NCI-H1092 treated with DMSO at 0.1 percent for 48 hours (cell line): ENCODE measurements at places on chromosomes 7 and 10.
A peak's percentile ranks its signal among the peaks of the same experiment; 100 is the strongest.

DNA sequence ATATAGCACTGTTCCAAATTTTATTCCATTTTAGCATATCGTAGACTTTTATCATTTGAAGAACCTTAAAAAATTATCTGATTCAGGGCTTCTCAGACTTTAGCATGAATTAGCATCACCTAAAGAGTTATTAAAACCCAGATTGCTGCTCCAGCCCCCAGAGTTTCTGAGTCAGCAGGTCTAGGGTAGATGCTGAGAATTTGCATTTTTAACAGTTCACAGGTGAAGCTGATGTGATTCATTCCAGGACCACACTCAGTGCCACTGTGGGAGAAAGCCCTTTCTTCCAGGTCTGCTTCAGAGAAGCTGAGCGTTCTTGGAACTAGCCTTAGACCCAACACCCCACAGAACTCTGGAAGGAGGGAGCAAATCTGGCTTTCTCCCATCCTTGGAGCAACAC, 174.1 kb upstream of the YAE1 start:
- DNase-seq: no peak

DNA sequence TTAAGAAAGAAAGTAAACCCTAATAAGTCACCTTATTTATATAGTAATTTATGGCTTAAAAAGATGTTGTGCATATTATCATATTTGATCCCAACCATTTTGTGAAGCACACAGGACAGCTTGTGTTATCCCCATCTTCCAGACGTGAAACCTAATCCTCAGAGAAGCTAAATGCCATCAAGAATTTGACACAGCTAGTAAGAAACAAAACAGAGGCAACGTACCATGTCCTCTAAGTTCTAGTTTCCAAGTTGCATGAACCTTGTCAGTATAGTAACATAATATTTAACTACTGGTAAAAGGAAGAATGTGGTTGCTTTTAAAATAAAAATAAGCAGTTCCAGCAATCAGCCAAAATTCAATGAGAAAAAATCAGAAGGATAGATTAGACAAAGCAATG, 41.5 kb downstream of the PTN start:
- no peak for DNase-seq

DNA sequence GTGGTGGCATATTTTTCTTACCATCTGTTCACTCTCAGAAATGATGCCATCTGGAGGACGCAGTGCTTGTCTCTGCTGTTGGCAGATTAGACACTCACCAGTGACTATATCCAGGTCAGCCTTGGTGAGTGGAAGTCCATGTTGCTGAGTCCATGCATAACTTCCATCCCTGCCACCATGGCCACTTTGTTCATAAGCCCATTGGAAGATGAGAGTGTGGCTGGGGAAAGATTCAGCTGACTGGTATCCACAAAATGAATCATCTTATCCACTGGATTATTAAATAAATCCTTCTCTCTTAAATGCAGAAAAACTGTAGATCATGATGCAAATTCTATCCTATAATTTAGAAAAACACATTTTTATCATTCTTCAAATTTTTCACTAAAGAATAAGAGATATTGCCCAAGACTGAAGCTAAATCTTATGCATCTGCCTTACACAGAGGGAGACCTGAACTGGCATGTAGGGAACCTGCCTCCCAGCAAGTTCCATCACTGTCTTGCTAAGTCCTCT, 726.9 kb downstream of the TNS3 start:
- no peak for DNase-seq

DNA sequence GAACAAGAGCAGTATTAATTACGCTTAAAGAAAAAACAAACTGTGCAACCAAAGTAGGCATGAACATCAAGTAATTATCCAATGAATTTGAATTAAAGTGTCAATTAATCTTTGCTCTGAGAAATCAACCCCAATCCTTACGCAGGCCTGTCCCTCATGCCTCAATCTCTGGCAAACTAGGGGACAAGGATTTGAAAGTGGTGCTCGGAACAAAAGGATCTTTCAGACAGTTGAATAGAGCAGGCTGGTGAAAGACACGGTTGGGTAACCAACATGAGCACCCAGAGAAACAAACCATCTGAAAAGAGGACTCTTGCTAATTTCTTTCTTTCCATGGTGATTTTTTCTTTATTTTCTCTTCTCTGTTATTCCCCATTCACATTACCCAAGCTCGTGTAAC, 203.5 kb upstream of the PHF14 start:
- no peak for DNase-seq

- DNase-seq: no peak
Measured at GRCh38 chr7:81120803-81121202, 202.0 kb upstream of the SEMA3C start.

GRCh38 chr10:60944058-60944909, at the start of gene RHOBTB1:
TSS of gene RHOBTB1 (minus strand) at chr10:60944185. CDS start at chr10:60911542, 32,643 bp downstream.
- DNase-seq: peak; percentile 48

DNA sequence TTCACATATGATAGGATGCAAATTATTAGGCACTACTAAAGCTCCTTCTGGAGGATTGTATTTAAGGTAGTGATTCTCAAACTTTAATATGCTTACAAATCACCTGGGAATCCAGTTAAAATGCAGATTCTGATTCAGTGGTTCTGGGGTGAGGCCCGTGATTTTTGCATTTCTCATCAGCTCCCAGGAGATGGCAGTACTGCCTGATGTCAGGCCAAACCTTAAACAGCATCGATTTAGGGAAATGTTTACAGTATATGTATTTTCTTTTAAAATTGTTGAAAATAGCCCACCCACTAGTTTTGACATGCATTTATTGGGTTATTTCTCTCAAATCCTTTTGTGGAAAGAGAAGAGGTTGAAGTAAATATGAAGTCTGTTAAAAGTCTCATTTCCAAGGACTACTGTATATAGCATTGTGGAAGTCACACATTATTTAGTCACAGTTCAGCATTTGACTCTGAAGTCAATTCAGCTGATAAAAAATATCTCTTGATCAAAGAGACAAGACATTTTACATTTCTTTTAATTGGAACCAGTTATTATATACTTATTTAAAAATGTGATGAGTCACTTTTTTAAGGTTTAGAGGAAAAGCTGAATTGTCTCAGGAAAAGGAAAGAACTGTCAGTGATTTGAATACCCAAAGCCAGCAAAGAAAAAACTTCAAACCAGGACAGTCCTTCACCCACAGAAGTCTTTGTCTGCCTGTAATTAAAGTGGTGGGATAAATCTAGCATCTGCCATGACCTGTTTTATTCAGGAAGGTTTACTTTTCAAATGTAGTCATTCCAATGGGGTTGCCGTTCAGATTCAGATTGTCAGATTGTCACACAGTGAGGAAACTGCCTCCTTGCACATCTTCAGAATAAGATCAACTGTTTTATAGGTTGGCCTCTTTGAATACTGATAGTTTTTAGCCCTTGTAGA, 21.1 kb upstream of the HBP1 start:
- peak; percentile 18 for DNase-seq

DNA sequence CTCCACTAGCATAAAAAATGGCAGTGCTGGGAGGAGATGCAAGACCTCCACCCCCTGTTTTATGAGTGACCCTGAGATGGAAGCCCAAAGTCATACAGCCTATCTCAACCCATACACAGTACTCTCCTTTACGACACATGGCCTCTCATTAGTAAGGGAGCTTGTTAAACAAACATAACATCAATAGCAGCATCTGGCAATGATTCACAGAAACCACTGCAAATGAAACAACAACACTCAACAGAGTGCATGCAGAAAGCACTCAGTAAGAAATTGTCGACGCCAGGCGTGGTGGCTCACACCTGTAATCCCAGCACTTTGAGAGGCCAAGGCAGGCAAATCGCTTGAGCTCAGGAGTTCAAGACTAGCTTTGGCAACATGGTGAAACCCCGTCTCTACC, 27.5 kb upstream of the FIGNL1 start:
- peak; percentile 94 for DNase-seq

DNA sequence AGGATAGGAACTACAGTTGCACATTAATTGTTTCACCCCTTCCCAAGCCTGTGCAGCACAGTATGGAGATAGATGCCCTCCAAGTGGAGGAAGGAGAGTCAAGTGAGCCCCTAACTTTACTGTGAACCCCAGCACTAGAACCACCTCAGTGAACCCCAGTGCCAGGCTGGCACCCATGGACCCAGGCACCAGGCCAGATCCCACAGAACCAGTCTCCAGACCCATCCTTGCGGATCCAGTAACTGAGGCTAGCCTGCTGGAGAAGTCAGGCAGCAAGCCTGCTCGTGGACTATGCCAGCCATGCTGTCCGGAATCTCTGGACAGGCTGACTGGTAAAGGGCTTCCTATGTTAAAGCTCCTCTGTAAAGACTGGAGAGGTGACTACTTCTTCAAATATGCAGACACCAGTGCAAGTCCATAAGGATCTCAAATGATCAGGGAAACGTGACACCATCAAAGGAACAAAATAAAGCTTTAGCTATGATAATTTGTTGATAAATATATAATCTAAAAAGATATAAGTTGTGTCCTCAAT, 27.7 kb downstream of the SHOC2 start:
- DNase-seq: no peak

DNA sequence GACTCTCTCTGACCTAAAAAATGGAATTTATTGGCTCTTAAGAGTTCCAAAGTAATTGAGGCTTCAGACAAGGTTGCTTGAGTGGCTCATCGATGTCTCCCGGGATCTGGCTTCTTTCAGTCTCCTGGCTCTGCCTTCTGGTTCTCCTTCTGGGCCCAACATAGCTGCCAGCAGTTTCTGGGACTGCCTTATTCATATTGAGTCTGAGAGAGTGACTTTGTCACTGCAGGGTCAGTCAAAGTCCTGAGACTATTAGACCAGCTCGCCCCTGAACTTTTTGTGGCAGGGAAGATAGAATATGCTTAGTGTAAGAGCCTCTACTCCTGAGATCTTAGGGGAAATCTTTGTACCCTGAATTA, 94.0 kb downstream of the MMRN2 start:
- no peak for DNase-seq

DNA sequence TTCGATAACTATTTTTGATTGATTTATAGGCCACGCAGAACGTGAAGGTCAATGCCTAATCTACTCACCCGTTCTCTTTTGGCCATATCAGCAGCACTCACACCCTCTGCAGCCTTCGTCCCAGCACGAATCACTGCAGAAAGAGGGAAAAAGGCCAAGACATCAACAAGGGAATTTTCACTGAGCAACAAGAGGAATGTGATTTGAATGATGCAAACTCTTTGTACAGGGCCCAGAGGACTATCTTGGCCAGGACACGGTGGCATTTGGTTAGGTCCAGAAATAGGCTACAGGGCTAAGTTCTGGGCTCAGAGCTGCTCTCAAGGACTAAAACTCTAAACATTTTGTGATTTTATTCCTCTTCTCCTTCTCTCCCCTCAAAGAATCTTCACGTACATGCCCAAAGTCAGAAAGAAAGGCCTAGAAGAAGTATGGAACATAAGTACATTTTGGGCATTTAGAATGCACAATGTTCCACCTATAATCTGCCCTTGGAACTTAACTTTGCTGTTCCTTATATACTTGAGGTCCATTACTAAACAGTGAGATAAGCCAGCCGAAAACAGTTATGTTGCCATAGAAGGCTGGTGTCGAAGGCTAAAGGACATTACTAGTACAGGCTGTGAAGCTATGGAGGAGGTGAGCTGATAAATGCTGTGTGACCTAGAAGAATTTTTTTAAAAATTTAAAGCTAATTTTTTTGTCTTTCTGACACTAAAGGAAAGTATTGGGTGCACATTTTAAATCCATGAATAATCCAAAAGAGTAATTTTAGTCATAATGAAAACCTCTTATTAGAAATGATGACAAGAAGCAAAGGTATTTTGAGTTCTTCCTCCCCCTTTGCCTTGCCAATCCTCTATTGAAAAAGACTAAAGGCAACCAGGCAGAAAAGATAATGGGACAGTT, 20.0 kb downstream of the RBM28 start:
- DNase-seq: no peak

DNA sequence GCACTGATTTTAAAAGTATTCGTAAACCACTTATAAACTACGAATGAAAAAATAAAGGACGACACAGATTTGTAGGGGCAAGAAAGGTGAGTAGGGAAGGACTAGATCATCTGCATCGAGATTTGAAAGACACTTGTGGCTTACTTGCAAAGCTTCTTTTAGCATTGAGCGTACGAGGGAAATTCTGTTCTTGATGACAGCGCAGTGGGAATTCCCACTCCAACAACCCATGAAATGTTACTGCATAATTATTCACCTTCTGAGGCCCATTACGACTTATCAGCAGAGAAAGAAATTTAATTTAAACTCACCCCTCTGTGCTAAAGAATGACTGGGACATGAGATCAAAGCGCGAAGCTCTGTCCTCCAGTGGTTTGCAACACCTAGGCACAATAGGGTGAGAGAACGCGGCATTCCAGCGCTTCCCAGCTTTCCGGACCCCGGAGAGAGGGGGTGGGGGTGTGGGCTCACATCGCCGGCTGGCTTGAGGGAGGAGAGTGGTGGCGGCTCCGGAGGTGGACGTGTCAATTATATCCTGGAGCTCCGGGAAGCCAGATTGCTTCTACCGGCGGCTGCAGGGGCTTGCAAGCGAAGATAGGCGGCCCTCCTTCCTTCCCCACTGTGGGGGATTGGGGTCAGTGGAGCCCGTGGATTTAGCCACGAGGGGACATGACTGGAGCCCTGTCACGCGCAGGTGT, 10.3 kb downstream of the SP8 start:
- DNase-seq: no peak

DNA sequence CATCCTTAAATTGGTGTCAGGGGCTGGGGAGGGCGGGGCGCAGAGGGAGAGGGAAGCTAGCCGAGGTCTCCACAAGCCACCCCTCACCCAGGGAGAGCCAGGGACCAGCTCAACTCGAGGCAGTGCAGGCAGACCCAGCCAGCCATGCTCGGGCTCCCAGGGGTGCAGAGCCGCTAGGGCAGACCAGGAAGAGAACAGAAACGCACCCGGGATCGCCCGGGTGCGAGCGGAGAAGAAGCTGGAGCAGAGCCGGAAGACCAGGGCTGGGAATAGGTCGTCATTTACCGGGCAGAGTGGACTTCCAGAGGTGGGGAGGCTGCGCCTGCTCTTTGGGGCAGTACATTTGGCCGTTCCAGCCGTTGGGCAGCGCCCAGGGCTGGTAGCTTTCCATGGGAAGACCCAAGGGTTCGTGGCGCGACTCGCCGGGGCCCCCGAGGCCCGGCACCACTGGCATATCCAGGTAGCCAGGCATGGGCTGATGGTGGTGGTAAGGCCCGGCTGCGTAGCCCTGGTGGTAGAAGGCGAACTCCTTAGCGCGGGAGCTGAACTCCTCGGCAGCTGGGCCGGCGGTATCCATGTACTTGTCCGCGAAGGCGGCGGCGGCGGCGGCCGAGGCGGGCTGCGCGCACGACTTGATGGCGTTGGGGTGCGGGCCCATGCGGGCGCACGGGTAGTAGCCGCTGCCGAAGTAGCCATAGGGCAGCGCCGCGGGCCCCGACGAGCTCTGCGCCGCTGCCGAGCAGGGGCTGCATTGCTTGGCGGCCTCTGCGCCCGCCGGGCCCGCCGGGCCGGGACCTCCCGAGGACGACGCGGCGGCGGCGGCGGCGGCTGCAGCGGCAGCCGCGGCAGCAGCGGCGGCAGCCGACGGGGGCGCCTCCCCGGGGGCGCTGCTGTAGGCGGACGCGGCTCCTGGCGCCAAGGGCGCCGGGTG, 755 bp downstream of the HOXA13 start:
- DNase-seq: no peak

- no peak for DNase-seq
Measured at GRCh38 chr10:43249151-43249961, 17.5 kb downstream of the RASGEF1A start.

- DNase-seq: no peak
Measured at GRCh38 chr7:90180649-90181048, 26.4 kb downstream of the STEAP1 start.

GRCh38 chr10:43892062-43892770, 243.5 kb upstream of the ZNF32 start:
- DNase-seq: no peak

GRCh38 chr10:4316161-4316810, 509.7 kb upstream of the AKR1E2 start:
- no peak for DNase-seq

- DNase-seq: no peak
Measured at GRCh38 chr7:4815121-4815520, 39.7 kb downstream of the AP5Z1 start.
